Ascending aorta (tissue), 2 donors: ENCODE measurements at places on chromosomes 11 and 22. TPM values are rescaled to one million over a fixed set of nuclear protein-coding genes. Genes with fewer than 3 reads are reported as not detected.

- no peak overlapping the region for H3K27ac ChIP-seq
- no peaks in the 10 kb centered on the region for H3K4me1 ChIP-seq
- H3K27me3 ChIP-seq: no peaks in the 10 kb centered on the region
- DNase-seq: no peak
- H3K4me3 ChIP-seq: no peak overlapping the region
- no peaks in the 10 kb centered on the region for H3K36me3 ChIP-seq
Observed at GRCh38 chr11:122796128-122796717, 42.1 kb upstream of the CRTAM start.

- H3K27ac ChIP-seq: no peak overlapping the region
- peaks cover 13% of the 10 kb centered on the region for H3K36me3 ChIP-seq
- no peak for DNase-seq
Observed at GRCh38 chr11:70292863-70293262, 22.4 kb downstream of the PPFIA1 start.

DNA sequence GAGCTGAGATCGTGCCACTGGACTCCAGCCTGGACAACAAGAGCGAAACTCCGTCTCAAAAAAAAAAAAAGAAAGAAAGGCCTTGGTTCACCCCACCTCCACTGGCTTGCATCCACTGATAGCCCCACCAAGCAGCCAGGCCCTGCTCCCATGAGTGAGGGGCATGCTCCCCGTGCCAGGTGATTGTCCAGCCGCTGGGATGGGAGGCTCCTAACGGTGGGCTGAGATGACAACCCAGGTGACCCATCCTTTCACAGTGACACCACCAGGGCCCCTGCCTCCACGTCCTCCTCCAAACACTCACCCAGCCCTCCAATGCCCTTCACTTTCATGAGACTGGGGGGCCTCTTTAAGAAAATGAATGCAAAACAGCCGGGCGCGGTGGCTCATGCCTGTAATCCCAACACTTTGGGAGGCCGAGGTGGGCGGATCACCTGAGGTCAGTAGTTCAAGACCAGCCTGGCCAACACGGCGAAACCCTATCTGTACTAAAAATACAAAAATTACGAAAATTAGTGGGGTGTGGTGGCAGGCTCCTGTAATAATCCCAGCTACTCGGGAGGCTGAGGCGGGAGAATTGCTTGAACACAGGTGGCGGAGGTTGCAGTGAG is 8.6 kb upstream of the DERL3 start:
- DNase-seq: no peak
- no peak overlapping the region for H3K4me3 ChIP-seq
- no peaks in the 10 kb centered on the region for H3K27me3 ChIP-seq

GRCh38 chr22:46149512-46150033 is 753 bp upstream of the PPARA start:
- DNase-seq: peak; percentile 79
- H3K27me3 ChIP-seq: no peaks in the 10 kb centered on the region
- H3K4me3 ChIP-seq: peak overlapping the region; percentile 90
- no peaks in the 10 kb centered on the region for H3K36me3 ChIP-seq

DNA sequence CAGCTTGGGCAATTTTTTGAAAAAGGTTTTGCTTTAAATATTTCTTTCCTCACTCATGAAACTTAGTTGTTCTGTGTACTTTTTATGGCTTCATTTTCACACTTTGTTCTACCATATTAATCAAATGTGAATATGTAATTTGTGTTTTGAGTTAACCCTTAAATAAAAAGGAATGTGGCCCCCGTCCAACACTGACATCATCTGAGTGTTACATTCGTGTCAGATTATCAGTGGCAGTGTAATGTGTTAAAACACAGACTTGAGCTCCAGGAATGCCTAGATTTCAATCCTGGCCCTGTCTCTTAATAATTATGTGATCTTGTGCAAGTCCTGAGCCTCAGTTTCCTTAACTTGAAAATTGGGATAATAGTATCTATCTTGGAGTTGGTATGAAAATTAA is 5.6 kb downstream of the RTN3 start:
- H3K27ac ChIP-seq: peak overlapping the region; percentile 46
- no peaks in the 10 kb centered on the region for H3K36me3 ChIP-seq
- no peak overlapping the region for H3K4me3 ChIP-seq
- H3K27me3 ChIP-seq: no peaks in the 10 kb centered on the region
- H3K4me1 ChIP-seq: peaks cover 5% of the 10 kb centered on the region

- H3K4me3 ChIP-seq: no peak overlapping the region
- peaks cover 18% of the 10 kb centered on the region for H3K36me3 ChIP-seq
- peaks cover 44% of the 10 kb centered on the region for H3K4me1 ChIP-seq
- peak overlapping the region; percentile 86 for H3K27ac ChIP-seq
- no peaks in the 10 kb centered on the region for H3K27me3 ChIP-seq
- no peak for DNase-seq
Observed at GRCh38 chr22:20533879-20534265, 26.5 kb downstream of the MED15 start.

GRCh38 chr11:11380883-11381282 is 27.8 kb upstream of the CSNK2A3 start:
- no peak overlapping the region for H3K4me3 ChIP-seq
- no peaks in the 10 kb centered on the region for H3K27me3 ChIP-seq
- peaks cover 8% of the 10 kb centered on the region for H3K36me3 ChIP-seq
- no peak overlapping the region for H3K27ac ChIP-seq

DNA sequence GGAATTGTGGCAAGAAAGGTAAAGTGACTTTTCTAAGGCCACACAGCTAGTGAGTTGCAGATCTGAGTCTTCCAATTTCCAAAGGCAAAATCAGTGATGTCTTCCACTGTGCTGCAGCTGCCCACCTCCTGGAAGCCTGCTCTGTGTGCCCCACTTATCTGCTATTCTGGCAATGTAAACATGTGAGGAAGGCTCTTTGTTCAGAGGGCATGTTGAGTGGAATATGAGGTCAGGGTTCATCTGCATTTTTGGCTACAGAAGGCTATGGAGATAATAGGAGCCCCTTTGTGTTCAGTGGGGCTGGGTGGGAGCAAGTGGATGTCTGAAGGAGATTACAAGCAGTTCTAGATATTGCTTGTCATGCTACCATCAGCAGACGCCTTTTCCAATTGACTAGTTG is 396.2 kb downstream of the BUD13 start:
- no peaks in the 10 kb centered on the region for H3K4me1 ChIP-seq
- H3K27me3 ChIP-seq: no peaks in the 10 kb centered on the region
- H3K27ac ChIP-seq: no peak overlapping the region
- H3K36me3 ChIP-seq: no peaks in the 10 kb centered on the region
- DNase-seq: no peak

DNA sequence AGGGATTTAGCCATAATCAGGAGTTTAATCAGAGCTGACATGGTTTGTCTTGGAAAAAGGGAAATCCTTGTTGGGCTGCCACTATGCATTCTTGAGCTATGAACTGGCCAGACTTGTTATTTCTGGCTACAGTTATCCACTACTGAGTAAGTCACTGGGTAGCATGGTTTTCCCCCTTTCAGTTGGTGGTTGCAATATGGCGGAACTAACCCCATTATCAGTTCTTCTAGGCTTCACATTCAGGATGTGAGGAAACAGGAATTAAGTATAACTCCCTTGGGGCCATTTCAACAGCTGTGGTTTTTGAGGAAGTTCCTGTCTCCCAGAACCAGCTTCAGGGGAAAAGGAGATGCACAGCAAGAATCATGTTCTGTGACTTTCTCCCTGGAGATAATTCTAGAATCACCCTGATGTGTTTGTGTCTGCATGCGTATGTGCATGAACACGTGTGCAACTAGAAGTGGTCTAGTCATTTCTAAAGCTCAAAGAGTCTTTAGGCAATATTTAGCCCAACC is 103.0 kb upstream of the CD44 start:
- no peaks in the 10 kb centered on the region for H3K27me3 ChIP-seq
- H3K4me3 ChIP-seq: no peak overlapping the region
- H3K27ac ChIP-seq: no peak overlapping the region

DNA sequence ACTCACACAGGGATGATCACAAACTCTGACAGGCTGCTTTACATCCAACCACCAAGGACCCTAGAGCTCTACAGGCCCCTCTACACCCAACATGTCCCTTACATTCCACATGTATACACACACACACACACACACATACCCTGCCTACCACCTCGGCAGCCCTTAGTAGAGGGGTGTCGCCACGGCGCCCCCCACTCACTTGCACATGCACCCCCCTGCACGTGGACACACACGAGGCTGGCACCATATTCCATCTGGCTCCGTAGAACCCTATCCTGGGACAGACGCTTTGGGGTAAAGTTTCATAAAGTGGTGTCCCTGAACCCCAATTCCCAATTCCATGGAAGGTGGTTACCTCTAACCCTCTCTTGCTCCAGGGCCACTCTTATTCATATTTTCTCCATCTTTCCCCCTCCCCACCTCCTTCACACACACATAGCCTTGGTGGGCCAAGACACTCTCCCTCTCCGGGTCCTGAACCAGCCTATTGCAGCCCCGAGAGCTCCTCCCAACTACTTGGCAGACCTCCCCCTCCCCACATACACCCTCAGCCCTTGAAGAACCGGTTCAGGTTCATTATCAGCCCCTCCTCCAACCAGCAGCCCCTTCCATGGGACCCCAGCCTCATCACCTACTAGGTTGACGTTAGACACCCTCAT is 809 bp downstream of the PDE2A start:
- no peaks in the 10 kb centered on the region for H3K36me3 ChIP-seq
- peaks cover 18% of the 10 kb centered on the region for H3K27me3 ChIP-seq
- no peak for DNase-seq
- H3K27ac ChIP-seq: no peak overlapping the region
- no peak overlapping the region for H3K4me3 ChIP-seq

GRCh38 chr22:40714499-40715337 is 35.4 kb downstream of the MCHR1 start:
- no peak for DNase-seq
- H3K4me3 ChIP-seq: no peak overlapping the region
- no peaks in the 10 kb centered on the region for H3K27me3 ChIP-seq
- peaks cover 14% of the 10 kb centered on the region for H3K4me1 ChIP-seq

GRCh38 chr11:73989156-73989555 is 6.5 kb upstream of the UCP2 start:
- H3K36me3 ChIP-seq: no peaks in the 10 kb centered on the region
- no peaks in the 10 kb centered on the region for H3K27me3 ChIP-seq
- H3K4me1 ChIP-seq: peaks cover 6% of the 10 kb centered on the region
- no peak overlapping the region for H3K4me3 ChIP-seq
- no peak overlapping the region for H3K27ac ChIP-seq

DNA sequence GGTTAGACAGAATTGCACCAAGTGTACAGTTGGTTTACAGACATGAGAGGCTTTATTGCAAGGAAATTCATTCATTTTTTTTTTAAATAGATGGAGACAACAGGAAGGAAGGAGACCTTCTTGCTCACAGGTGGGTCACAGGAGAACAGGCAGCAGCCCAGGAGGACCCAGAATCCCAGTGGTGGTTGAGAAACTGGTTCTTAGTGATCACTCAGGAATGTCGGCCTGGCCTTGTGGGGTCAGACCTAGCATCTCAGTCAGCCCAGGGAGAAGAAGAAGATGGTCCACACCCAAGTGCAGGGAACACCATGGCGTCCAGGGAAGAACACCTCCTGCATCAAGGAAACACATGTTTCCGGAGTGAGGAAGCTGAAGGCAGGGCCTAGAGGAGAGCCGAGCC is 849 bp downstream of the KRTAP5-11 start:
- no peak for DNase-seq
- no peak overlapping the region for H3K27ac ChIP-seq
- H3K27me3 ChIP-seq: no peaks in the 10 kb centered on the region
- no peak overlapping the region for H3K4me3 ChIP-seq

DNA sequence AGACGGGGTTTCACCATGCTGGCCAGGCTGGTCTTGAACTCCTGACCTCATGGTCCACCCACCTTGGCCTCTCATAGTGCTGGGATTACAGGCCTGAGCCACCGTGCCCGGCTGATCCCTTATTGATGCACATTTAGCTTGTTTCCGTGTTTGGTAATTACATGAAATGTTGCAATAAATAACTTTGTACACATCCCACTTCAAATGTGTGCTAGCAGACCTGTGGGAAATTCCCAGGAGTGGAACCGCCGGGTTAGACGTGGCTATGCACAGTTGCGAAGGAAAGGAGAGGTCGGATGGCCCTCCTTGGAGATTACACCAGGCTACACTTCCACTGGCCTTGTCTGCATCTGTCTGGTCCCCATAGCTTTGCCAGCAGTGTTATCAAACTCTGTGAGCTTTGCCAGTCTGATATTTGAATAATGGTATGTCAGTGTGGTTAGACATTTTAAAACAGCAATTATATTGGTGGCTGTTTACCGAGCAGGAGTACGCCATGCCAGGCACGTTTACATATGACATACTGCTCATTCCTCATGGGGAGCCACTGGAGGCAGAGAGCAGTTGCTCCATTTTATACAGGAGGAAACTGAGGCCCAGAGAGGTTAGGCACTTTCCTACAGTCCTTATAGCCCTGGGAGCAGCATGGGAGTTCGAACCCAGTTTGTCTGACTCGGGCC is 27.2 kb upstream of the SYT7 start:
- no peaks in the 10 kb centered on the region for H3K36me3 ChIP-seq
- H3K27ac ChIP-seq: no peak overlapping the region
- no peaks in the 10 kb centered on the region for H3K27me3 ChIP-seq
- no peak for DNase-seq
- no peak overlapping the region for H3K4me3 ChIP-seq

GRCh38 chr11:73342633-73343032 is 33.6 kb upstream of the RELT start:
- H3K27me3 ChIP-seq: no peaks in the 10 kb centered on the region
- DNase-seq: no peak
- peak overlapping the region; percentile 46 for H3K4me3 ChIP-seq
- peaks cover 59% of the 10 kb centered on the region for H3K4me1 ChIP-seq

GRCh38 chr11:111422494-111423249 is 43.6 kb upstream of the POU2AF1 start:
- H3K36me3 ChIP-seq: no peaks in the 10 kb centered on the region
- no peaks in the 10 kb centered on the region for H3K27me3 ChIP-seq
- DNase-seq: no peak
- H3K4me1 ChIP-seq: peaks cover 10% of the 10 kb centered on the region

Gene TRABD
- 91.4 TPM for total RNA-seq

Gene ESRRA
- total RNA-seq: 53.4 TPM

Gene OR51B4
- total RNA-seq: not detected

Gene OR10D3
- not detected for total RNA-seq

Gene HPS4
- 39.3 TPM for total RNA-seq

Gene KDM4E
- not detected for total RNA-seq

Gene RASGRP2
- total RNA-seq: 44.2 TPM

Gene A4GALT
- 85.1 TPM for total RNA-seq
